NCI-H187 treated with DMSO at 0.1 percent for 48 hours (cell line): ENCODE measurements at places on chromosomes 12 and 14.

DNA sequence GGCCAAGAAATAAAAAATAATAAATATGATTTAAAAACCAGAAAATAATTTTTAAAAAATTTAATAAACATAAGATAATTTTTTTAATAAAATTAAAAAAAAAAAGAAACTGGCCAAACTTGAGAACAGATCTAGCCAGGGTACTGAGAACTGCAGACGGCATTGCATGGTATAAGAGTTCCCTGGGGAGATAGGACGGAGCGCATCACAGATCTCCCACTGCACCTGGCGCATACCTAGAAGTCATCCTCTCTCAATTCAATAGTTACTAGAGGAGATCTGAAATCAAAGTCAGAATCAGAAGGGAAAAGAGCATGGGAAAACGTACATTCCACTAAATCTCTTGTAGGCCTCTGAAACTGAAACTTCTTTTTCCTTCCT lies 58.9 kb upstream of the BCL2L14 start:
- DNase-seq = no peak

GRCh38 chr14:100849115-100849781 lies 23.3 kb downstream of the MEG3 start:
- no peak for DNase-seq

- DNase-seq = no peak
These were observed 195.7 kb downstream of the NOVA1 start for GRCh38 chr14:26402126-26402525.

GRCh38 chr12:65039301-65039700 lies 81.8 kb downstream of the WIF1 start:
- no peak for DNase-seq

GRCh38 chr12:33047666-33048065 lies 151.1 kb upstream of the PKP2 start:
- no peak for DNase-seq

- DNase-seq = no peak
These were observed 47.4 kb upstream of the MEG3 start for GRCh38 chr14:100778526-100778882.

DNA sequence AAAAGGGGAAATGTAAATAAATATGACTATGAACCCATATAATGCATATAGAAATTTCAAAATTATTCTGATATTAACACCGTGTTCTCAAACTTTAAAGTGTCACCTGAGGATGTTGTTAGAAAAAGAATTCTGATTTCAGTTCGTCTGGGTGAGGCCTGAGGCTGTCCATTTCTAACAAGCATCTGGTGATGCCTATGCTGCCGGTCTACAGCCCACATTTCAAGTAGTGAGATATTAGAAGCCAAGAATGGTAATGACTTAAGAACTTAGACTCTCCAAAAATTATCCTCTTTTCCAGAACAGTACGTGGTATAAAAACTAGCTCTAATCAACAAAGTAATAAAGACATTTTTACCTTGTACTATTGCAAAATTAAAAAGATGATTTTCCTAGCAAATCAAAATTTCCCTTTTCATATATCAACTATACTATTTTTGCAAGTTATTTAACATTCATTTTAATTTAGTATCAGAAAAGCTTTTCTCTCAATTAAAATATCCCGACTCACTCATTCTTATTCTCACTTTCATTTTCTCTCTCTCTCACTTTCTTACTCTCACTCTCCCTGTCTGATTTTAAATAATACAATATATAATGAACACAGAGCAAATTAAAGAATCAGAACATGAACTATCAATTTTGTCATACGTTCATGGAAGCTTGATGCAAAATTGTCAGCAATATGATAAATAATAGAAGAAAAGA lies 35.0 kb downstream of the PIK3C2G start:
- DNase-seq = no peak

DNA sequence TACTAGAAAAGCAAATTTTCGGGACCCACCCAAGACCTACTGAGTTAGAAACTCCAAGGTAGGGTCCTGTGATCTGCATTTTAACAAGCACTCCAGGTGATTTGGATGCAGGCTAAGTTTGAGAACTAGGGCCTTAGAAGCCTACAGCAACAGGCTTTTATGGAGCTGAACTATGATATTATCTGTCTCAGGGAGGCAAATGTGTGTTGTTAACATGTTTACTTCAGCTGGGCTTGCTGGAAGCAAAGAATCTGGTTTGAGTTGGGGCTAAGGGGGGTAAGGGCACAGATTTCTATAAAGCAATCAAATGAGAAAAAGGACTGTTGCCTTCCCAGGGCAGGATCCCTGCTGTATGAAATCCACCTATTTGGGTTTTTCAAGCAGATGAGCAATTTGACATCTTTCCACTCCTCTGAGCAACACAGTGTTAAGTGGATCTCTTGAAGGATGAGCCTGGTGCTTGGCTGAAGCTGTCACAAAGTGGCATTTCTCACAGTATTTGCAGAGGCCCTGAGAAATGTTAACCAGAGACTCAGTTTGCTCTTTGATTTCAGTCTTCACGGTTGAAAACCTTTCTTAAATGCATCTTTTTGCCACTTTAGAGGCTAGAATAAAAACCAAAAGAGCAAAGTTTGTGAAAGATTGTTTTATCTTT lies 36.2 kb upstream of the SOCS2 start:
- DNase-seq = no peak

DNA sequence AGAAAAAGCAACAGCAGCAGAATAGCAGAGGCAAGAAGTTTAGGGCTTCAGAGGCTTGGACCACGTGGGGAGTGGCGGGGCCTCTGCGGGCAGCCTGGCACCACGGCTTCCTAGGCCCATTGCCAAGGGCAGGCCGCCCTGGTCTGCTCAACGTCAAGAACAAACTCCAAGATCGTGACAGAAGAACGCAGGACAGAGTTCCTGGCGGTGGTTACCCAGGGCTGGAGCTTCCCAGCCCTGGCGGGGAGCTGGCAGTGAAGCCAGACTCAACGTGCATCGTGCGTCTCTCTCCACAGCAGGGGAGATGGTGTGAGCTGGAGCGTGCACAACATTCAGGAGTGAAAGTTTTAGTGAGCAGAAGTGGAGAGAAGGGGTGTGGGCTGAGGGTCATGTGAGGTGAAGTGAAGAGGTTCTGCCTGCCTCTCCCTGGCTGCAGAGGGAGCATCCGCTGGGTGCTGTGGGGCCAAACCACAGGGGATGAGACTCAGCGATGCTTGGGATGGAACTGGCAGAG lies 13.9 kb upstream of the CACNA2D4 start:
- no peak for DNase-seq

DNA sequence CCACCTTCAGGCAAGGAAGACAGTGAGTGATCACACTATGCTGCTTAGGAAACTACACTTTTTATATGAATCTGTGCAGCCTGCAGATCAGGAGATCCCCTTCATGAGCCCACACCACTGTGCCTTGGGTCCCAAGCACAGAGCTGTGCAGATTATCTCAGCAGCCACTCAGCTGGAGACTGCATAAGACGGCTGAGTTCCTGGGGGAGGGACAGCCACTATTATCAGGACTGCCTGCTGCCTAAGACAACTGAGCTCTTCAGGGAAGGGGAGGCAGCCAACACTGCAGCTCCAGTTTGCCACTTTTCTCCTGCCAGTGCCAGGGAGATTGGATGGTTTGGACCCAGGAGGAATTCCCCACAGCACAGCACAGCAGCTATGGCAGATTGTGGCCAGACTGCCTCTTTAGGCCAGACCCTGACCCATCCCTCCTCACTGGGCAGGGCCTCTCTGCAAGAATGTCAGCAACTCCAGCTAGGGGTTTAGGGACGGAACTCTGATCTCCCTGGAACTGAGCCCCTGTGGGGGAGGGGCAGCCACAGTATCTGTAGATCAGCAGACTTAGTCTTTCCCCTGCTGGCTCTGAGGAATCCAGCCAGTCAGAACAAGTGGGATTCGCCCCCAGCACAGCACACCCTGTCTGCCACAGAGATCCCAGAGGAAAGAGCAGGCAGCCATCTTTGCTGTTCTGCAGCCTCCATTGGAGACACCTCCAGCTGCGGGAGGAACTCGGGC lies 141.3 kb downstream of the KLHL28 start:
- no peak for DNase-seq

DNA sequence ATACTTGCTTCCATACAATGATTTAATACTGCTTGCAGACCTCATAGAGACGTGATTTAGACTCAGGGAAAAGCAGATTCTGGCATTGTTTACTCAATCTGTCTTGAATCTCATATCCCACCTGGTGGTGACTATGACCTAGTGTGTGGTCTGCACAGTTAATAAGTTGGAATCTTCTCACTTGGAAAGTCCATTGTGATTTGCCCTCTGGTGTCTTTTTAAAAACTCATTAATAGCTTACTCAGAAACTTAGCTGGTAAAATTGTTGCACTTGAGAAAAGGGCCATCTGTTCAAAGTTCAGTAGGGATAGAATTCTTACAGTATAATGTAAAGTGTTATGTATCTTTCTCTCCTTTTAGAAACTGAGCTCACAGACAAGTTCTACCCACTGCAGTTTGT lies 106.0 kb downstream of the PELI2 start:
- no peak for DNase-seq

- DNase-seq = no peak
These were observed 3.0 kb downstream of the ERO1A start for GRCh38 chr14:52692248-52692962.

DNA sequence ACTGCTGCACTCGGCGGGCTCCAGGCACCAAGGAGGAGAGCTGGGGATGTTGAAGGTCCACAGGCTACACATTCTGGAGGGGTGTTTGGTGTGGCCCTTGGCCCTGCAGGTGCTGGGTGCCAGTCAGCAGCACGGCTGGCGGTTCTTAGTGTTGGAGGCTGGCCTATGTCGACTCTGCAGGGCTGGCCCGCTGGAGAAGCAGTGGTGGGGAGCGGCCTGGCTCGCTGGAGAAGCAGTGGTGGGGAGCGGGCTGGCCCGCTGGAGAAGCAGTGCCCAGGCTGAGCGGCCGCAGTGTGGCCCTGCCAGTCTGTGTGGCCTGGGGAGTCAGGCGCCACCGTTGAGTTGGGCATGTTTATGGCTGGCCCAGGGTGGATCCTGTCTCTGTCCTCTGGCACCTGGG lies 27.3 kb downstream of the MTA1 start:
- no peak for DNase-seq

DNA sequence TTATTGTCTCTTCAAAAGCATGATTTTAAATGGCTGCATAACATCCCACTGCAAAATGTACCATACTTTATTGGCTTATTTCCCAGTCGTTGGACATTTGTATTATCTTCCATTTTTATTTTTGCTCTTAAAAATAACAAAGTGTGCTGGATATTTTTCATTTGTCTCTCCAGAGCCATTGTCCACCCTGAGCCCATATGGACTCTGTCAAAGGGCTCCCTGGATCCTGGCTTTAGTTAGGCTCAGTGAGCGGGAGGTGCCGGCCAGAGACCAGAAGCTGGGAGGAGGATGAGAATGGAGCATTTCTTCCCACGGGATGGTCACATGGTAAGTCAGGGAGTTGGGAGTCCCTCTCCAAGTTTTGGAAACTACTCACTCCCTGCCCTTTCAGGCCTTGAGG lies 296.9 kb downstream of the NUAK1 start:
- DNase-seq = no peak
